ENCODE measurements at places on chromosomes 3 and 15.

GRCh38 chr3:138578141-138578540 lies 15.9 kb downstream of the CEP70 start:
- DNase-seq = no peak
- no peak overlapping the region for H3K27ac ChIP-seq
- no peaks in the 10 kb centered on the region for H3K36me3 ChIP-seq
- peaks cover 7% of the 10 kb centered on the region for H3K4me1 ChIP-seq
- H3K27me3 ChIP-seq = no peaks in the 10 kb centered on the region
- H3K4me3 ChIP-seq = peak overlapping the region; percentile 53

- DNase-seq = no peak
- H3K36me3 ChIP-seq = no peaks in the 10 kb centered on the region
- H3K4me3 ChIP-seq = peak overlapping the region; percentile 87
- no peaks in the 10 kb centered on the region for H3K27me3 ChIP-seq
Observed at GRCh38 chr15:78065284-78065872, 12.1 kb downstream of the TBC1D2B start.

DNA sequence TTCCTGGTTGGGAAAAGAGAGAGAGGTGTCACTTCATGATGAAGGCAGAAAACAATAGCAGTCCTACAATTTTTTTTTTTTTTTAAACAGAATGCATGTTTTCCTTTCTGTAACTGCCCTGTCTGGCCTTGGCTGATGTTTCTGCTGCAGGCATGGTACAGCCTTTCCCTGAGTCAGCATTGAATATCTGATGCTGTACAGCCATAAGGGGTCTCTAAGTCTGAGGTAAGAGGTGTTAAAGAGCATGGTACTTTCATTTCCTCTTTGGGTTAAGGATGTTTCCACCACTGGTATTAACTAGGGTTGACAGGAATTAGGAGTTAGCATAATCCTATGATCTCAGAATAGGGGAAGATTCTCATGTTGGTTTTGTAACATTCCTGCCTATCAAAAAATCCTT lies 147.4 kb downstream of the CHST2 start:
- H3K27ac ChIP-seq = no peak overlapping the region
- no peak overlapping the region for H3K4me3 ChIP-seq
- no peak for DNase-seq
- no peaks in the 10 kb centered on the region for H3K27me3 ChIP-seq

DNA sequence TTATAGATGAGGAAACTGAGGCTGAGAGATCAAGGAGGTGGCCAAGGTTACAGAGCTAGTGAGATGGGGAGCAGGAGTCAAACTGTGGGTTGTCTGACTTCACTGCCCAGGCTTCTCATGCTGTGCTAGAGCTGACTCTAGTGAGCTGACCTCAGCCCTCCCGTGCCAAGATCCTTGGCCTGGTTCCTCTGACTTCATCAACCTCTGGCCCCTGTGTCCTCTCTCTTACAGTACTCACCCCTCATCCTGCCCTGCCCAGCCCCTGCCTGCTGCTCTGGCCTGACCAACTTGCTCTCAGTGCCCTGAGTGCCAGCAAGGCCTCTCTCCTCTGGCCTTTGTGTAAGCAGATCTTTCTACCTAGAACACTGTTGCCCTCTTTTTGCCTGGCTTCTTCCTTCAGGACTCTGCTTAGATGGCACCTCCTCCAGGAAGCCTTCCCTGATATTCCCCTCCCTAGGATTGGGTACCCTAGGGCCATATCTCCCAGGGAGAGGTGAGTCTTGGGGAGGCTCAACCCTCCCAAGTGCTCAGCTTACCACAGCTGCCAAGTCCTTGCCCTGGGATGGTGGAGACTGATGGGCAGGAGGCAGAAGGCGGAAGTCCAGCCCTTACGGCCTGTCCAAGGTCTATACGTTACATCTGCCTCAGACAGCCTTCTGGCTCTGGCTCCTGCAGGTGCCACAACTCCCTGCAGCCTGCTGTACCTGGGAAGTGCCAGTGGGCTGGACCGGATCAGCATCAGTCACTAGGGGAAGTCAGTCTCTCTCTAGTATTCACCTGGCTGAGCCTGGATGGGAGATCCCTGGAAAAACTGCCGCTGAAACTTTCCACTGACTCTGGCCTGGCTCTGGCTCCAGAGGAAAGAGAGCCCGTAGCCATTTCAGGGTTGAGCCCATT lies 36.3 kb upstream of the FAM107A start:
- H3K4me1 ChIP-seq = no peaks in the 10 kb centered on the region
- no peaks in the 10 kb centered on the region for H3K36me3 ChIP-seq
- DNase-seq = no peak
- H3K4me3 ChIP-seq = no peak overlapping the region

- no peaks in the 10 kb centered on the region for H3K36me3 ChIP-seq
- no peak for DNase-seq
- no peak overlapping the region for H3K27ac ChIP-seq
- H3K4me1 ChIP-seq = no peaks in the 10 kb centered on the region
- no peak overlapping the region for H3K4me3 ChIP-seq
Observed at GRCh38 chr15:94206463-94207167, 24.7 kb upstream of the MCTP2 start.

DNA sequence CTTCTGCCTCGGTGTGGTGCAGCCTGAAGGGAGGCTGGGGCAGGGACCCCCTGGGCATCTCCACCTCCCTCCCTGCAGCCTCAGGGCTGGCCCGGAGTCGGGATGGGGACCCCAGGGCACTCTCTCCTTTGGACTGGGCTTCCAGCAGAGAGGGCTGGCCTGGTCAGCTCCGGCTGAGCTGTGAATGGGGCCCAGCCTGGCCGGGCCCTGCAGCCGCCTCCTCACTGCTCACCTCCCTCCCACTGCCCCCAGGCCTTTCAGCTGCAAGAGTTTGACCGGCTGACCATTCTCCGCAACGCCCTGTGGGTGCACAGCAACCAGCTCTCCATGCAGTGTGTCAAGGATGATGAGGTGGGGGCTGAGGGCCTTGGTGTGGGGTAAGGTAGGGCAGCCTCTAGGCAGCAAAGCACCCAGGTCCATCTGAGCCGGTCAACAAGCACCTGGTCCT lies 36.0 kb downstream of the PSTPIP1 start:
- no peak overlapping the region for H3K27ac ChIP-seq
- H3K4me1 ChIP-seq = no peaks in the 10 kb centered on the region
- H3K36me3 ChIP-seq = peaks cover 54% of the 10 kb centered on the region
- no peak overlapping the region for H3K4me3 ChIP-seq

- peak within 1 kb of the TSS; percentile 76 for H3K4me3 ChIP-seq
- peak; percentile 56 for DNase-seq
- H3K27ac ChIP-seq = peak within 1 kb of the TSS; percentile 83
- no peaks in the 10 kb centered on the region for H3K27me3 ChIP-seq
- peaks cover 26% of the 10 kb centered on the region for H3K36me3 ChIP-seq
Observed at GRCh38 chr3:9809615-9810432, at the start of gene TTLL3. TSS of gene TTLL3 (plus strand) at chr3:9810262. CDS start at chr3:9810662, 400 bp downstream.

DNA sequence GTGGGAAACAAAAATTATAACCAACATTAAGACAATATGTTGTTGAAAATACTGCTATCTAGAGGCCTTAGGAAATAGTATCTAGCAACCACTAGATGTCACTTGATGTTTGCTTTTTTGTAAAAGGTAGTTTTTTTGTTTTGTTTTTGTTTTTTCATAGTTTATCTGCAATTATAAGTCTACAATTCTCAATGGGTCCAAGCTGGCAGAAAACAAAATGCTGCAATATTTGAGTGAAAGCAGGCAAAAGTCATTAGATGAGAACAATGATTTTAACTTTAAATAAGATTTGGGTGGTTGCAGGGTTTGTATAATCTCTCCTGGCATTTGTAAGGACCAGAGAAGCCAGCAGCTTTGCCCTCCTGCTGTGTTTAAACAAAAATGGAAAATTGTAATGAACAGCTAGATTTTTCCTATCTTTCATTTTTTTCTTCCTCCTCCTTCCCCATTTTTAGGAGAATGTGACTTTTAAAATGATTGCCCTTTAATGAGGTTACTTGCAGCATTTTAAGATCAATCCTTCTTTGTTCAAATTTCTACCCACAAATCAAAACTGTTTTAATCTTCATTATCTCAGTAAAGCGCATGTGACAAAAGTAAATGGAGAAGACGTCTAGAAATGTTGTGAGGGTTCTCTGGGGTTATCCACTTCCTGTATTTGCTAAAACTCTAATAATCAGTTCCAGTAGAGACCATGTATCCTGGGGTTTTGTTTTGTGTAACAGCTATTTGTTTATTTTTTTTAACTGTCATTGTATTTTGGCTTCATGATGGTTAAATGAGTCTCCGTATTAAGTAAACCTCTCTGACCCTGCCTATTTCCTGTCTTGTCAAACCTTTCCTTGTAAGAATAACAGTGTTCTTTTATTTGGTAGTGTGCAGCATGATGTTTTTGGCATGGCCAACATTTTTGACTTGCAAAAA lies 27.3 kb downstream of the DUT start:
- peaks cover 2% of the 10 kb centered on the region for H3K27me3 ChIP-seq
- DNase-seq = no peak
- no peaks in the 10 kb centered on the region for H3K4me1 ChIP-seq
- H3K36me3 ChIP-seq = no peaks in the 10 kb centered on the region
- no peak overlapping the region for H3K4me3 ChIP-seq

All from CD4-positive, CD25-positive, alpha-beta regulatory T cell (primary cell).